ENCODE measurements at places on chromosomes 1 and 21. TPM values are rescaled to one million over a fixed set of nuclear protein-coding genes. Genes with fewer than 3 reads are reported as not detected.

GRCh38 chr1:63645317-63645716 lies 52.1 kb downstream of the PGM1 start:
- no peak for DNase-seq

DNA sequence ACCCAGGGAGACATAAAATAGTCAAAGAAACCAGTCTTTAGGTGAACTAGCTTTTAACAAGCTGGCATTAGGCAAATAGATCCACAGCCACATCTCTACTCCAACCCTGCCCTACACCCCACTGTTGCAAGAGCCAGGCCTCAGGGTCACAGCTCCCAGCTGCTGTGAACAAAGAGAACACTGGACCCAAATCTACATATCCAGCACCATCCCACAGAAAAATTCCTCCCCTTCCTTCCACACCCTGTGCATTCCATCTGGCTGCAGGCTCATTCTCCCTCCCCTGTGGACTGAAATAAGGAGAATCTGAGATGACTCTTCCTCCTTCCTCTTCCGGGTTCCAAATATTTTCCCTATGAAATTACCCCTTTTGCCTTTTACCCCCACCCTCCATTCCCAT lies 23.2 kb downstream of the DLGAP3 start:
- DNase-seq = no peak

The OR2T33 gene
- not detected for polyA plus RNA-seq

The OR14K1 gene
- not detected for polyA plus RNA-seq

The PTPRF gene
- polyA plus RNA-seq = 212 TPM

The REN gene
- polyA plus RNA-seq = 138 TPM

The SUMO3 gene
- 107 TPM for polyA plus RNA-seq
